ENCODE measurements at places on chromosomes 2 and 18.

DNA sequence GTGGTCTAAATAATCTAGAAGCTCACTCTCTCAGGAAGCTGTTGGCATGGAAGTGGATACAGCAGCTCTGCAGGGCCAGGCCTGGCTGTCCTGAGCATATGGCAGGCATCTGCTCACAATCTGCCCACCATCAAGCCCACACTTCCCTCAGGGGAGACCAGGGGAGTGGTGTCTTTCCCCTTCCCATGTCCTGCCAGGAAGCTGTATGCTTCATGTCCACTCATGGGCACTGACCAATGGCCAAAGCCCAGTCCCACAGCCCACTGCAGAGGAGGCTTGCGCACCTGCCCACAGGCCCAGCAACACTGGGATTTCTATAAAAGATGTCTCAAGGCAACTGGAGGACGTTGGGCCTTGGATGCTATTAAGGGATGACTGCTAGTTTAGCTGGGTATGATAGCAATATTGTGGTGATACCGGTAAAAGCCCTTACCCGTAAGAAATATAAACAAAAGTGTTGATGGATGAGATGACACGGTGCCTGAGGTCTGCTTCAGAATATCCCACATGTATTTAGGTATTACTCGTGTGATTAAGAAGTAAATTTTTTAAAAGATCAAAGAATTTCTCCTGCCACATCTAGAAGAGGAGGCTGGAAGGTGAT is 106.7 kb upstream of the CTDP1 start:
- DNase-seq, result no peak

DNA sequence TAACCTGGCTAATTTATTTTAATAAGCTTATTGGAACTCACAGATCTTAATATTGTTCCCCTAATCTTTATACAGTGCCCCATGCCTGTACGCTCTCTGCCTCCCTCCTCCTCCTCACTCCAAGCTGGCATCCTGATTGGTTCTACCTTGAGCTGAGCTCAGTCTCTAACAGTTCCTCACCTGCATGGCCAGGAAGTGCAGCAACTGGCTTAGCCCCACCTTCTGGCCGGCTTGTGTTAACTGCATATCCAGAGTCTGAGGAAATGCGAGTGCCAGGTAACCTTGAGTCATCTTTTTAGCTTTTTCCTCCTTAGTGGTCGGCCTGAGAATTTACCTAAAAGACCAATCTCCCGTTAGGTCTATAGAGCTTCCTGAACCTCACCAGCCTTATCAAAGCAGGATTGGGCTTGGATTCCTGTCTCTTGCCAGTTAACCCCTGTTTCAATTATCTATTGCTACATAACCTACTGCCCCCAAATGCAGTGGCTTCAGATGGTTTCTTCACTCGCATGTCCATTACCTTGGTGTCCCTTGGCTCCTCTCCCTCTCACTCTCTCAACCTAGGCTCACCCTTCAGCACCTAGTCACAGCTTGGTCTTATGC is 89.5 kb upstream of the STK39 start:
- DNase-seq, result no peak

DNA sequence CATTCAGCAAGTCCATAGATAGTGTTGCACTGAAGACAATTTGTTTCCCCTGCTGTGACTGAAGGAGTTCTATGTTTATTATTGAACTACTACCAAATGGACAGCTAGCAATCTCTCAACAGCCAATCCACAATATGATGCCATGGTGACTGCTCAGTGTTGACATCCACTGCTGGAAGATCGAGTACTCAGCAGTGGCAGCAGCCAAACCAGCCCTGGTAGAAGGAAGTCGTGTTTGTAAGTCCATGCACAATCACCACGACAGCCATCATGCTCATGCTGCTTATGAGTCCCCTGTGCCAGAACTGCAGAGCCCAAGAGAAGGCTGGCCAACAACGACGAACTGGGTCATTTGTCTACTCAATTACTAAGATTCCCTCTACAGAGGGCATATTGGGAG is 66.4 kb downstream of the OSR1 start:
- no peak for DNase-seq

GRCh38 chr18:50707855-50708469 is 111.9 kb downstream of the MRO start:
- DNase-seq, result no peak

- DNase-seq, result no peak
Observed at GRCh38 chr2:237497838-237498186, 10.8 kb downstream of the MLPH start.

- no peak for DNase-seq
Observed at GRCh38 chr2:186534406-186534805, 48.3 kb downstream of the ZC3H15 start.

DNA sequence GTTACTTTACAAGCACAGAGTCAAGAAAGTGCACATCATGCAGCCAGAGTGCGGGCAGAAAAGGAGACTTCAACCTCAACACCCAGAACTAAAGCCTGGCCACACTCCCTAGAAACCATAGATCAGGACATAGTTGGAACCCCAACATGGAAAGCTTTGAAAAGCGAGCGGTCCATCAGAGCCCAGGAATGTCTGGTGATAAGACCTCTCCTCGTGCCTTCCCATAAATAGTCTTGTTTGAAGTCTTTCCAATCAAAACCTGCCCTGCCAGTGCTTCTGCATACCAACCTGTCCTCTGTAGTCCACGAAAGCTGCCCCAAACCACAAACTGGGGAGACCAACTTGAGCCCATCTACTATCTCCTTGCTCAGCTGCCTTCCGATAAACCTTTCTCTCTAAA is 55.5 kb downstream of the NEURL3 start:
- DNase-seq, result no peak

GRCh38 chr2:105313877-105314276 is 15.7 kb downstream of the TGFBRAP1 start:
- DNase-seq, result no peak

GRCh38 chr2:231930593-231931281 is 4.5 kb upstream of the NPPC start:
- DNase-seq, result no peak

- DNase-seq, result no peak
Observed at GRCh38 chr2:84613082-84613481, 96.8 kb downstream of the DNAH6 start.

DNA sequence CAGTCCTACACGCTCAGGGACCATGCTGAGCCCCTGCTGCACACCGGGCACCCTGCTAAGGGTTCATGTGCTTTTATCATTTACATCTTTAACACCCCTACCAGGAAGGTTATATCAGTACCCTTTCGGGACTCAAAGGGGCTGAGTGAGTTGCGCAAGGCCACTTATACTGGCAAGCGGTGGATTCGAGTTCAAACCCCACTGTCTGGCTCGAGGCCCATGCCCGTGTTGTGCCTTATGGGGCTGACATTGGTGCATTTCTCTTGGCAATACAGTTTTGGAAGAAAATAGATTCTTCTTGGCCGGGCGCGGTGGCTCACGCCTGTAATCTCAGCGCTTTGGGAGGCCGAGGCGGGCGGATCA is 69.5 kb upstream of the MAP4K4 start:
- no peak for DNase-seq

DNA sequence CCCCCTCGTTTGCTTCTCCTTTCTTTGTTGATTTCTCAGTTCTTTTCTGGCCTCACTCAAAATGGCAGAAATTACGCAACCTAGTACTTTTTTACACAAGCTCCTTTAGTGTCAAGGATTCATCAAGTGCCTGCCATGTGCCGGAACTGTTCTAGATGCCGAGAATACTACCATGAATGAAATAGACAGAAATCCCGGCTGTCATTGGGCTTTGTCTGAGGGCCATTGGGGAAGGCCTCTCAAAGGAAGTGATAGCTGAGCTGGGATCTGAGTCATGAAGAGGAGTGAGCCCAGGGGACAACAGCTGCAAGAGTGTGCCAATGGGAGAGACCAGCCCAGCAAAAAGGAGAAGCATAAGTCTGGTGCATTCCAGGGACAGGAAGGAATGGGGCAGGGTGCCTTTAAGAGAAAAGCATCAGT is 34.3 kb upstream of the PPP1CB start:
- DNase-seq, result no peak

GRCh38 chr2:130797493-130798435 is 39.0 kb upstream of the ARHGEF4 start:
- peak; percentile 21 for DNase-seq

GRCh38 chr2:24169023-24169422 is 5.8 kb upstream of the FAM228A start:
- DNase-seq, result no peak

DNA sequence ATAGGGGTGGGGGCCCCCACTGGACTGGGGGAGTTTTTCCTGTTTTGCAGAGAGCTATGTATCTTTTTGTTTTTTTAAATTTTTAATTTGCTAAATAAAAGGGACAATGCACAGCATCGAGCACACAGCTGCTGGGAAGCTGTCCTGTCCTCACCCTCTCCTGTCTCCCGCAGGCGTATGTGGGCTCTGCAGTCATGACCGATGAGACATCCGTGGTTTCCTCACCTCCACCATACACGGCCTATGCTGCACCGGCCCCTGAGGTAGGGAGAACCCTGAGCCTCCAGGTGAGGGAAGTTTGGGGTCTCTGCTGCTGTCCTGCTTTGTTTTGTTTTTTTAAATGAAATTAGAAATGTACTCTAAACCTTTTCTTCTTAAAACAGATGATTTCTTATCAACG is 27.6 kb downstream of the PLEKHB2 start:
- no peak for DNase-seq

- peak; percentile 14 for DNase-seq
Observed at GRCh38 chr2:175726223-175726622, 275.8 kb downstream of the LNPK start.

GRCh38 chr2:28350196-28350595 is 42.5 kb upstream of the FOSL2 start:
- DNase-seq, result no peak

DNA sequence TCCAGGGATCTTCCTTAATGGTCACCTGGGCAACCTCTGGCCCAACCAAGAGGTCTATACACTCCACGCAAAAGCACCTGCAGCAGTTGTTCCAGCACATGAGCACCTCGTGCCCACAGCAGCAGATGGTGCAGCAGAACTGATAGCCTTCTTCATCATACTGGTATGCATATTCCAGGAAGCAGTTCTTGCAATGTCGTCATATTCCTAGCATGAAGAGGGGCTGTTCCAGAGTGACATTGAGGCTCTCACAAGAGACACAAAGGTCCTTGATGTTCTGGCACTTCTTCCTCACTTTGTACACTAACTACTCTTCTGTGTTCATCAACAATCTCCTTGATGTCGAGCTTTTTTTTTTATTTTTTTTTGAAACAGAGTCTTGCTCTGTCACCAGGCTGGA is 386.2 kb downstream of the MEIS1 start:
- no peak for DNase-seq

DNA sequence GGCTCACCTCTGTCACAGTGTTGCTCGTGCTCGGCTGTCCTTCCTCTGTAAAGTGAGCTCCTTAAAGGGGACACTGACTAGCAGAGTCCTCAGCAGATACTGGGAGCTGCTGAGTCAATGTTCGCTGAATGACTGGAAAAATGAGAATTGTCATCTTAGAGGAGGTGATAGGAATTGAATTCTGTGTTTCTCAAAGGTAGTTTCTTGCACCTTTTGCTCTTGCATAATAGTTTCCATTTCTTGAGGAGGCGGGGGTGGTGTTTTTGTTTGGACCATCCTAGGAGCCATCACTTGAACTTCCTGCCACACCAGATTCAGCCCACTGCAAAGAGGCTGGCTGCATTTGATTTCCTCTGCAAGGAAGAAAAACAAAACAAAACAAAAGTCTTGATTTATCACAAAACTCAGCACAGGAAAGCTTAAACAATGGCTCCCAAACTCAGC is 11.4 kb upstream of the RFX8 start:
- DNase-seq, result no peak

- no peak for DNase-seq
Observed at GRCh38 chr2:25824718-25825117, 53.6 kb downstream of the ASXL2 start.

- DNase-seq, result no peak
Observed at GRCh38 chr2:223069465-223069864, 17.5 kb downstream of the KCNE4 start.

DNA sequence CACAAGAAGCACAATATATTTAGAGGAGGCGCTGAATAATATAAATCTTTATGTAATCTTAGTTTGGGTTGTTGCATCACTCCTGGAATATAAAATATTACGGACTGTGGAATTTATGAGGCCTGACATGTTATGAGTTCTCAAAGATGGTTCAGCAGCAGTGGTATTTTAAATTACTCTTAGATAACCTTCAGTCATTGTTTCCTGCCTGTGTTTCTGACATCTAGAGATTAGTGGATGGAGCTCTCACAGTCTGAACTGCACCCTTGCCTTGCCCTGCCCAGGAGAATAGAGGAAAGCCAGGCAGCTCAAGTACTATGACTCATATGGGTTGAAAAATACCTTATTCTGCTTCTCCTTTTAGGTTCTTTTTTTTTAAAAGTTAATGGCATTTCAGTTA is 70.0 kb downstream of the ACSL3 start:
- no peak for DNase-seq

DNA sequence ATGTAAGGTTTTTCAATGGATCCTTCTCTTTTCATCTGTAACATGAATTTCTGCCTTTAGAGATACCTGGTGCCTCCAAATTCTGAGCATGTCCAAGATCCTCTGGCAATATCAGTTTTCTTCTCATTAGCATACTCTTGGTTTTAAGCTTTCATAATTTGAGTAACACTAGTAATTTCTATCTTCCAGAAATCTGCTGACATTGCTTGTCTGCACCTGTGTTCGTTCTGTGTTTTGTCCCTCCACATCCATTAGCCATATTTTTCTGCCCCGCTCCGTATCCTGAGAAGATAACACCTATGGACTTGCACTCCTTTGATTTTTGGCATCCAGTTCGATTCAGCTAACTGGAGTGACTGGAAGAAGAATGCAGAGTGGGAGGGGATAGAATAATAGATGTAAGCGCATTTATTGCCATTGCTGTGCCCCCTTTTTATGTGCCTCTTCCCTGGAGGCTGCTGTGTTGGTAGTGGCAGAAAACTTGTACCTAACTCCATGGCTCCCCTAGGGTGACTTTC is 32.3 kb upstream of the ITSN2 start:
- no peak for DNase-seq

DNA sequence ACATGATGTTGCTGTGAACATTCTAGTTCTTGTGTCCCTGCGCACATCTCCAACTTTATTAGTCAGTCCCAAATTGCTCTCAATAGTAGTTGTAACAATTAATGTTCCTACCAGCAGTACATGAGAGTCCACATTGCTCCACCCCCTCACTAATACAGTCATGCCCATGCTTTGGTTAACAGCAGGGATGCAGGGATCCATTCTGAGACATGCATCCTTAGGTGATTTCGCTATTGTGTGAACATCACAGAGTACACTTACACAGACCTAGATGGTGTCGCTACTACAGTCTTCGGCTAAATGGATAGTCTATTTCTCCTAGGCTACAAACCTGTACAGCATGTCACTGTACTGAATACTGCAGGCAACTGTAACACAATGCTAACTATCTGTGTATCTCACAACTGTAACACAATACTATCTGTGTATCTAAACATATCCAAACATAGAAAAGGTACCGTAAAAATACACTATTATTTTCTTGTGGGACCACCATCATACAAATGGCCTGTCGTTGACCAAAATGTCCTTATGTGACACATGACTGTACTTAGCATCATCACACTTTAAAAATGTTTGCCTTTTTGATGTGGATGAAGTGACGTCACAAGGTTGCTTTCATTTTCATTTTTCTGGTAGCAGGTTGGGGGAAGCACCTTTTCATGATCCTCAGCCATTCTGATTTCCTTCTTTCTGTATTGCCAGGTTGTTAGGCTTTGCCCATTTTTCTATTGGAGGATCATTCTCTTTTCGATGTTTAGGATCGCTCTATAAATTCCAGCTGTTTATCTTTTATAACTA is 82.9 kb upstream of the RNF152 start:
- no peak for DNase-seq

- DNase-seq, result no peak
Observed at GRCh38 chr2:69948032-69948962, 13.1 kb downstream of the ASPRV1 start.
